Activated T-helper 1 cell treated with anti-CD3 and anti-CD28 coated beads, Interleukin-2, amount 50 U/mL, for 16 hours (primary cell): ENCODE measurements at places on chromosomes 7 and 10.

DNA sequence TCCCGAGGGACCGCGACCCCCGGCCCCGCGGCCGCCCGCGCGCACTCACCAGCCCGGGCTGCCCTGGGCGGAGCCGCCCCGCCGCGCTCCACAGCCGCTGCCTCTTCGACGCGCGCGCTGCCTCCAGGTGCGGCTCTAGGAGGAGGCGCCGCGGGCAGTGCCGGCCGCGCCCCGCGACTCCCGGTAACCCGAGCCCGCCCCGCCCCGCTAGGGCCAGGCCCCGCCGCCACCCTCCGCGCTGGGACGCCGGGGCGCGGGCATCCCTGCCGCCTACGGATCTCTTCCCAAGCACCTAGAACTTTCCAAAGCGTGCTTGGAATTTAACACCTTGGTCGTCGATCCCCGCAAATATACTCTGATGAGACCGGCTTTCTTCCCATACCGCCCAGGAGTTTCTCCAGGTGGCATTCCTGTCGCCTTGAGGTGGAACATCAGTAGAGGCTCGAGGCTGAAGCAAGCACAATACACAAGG lies at the start of gene SLC26A5:
Gene SLC26A5, minus strand, starts transcription at position 159 of the 472 bp plus-strand sequence. CDS start 24,693 bp downstream, outside the sequence.
- DNase-seq = no peak

DNA sequence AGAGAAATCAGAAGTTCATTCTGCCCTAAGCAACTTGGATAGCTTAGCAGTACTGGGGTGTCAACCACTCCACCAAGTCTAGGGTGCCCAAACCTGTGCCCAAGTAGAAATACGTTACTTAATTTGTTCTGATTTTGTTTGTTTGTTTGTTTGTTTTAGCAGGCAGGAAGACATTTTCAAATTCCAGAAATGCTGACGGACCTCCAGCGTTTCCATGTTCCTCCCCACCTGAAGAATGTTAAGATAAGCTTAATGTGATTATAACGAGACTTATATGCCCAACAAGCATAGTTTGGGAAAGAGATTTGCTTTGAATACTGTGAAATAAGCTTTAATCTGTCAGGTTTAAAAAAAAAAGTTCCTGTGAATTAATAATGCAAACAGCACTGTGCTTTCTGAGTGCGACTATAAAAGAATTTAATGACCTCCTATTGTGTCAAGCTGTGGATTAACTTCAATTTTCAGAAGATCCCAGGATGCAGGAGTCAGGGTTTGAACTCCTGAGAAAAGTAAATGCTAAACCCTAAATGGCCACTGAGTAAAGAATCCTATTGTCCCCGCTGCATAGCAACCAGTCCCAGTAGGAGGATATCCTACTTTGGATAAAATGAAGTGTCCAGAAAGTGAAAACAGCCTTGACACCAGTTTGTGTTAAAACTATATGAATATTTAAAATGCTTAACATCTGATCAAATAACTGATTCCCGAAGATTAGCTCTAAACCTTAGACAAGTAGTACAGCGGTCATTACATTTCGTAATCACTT lies 56.5 kb downstream of the LYZL1 start:
- DNase-seq = no peak

GRCh38 chr7:40310258-40310657 lies 175.5 kb downstream of the SUGCT start:
- no peak for DNase-seq

DNA sequence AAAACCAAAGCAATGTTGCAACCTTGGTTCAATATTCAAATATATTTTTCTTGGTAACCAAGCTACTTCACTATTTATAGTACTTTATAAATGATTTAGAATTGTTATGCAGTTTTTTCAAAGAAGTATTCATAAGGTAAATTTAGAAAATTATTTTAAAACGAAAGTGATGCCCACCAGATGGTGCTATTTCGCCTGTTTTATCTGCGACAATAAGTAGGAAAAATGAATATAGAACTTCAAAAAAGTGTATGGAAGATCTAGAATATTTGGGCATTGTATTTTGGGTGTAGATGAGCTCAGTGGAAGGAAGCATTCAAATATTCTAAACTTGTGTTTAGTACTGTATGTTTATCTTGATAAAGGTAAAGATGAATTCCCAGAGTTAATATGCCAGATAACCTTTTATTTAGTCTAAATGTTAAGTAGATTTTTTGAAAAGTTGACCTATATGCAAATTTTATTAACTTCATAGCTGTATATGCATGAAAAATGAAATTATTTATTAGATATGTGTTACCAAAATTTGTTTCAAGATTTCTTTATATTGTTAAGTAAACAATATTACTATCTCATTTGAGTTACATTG lies 93.2 kb downstream of the ADK start:
- DNase-seq = no peak

DNA sequence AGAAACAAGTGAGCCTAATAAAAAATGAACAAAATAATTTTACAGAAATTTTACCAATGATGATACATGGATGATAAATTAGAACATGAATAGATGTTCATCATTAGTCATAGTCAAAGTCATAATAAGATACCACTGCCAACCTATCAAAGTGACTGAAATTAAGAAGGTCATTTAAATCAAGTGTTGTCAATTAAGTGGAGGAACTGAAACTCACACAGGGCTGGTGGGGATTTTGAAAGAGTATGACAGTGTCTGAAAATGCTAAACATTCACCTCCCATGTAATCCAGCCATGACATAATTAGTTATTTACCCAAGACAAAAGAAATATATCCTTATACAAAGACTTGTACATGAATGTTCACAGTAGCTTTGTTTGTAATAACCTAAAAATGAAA lies 57.1 kb upstream of the DYNC1I1 start:
- no peak for DNase-seq

- peak; percentile 3 for DNase-seq
Measured at GRCh38 chr7:102236592-102237287, 49.9 kb upstream of the SH2B2 start.

- DNase-seq = no peak
Measured at GRCh38 chr7:1662767-1663166, 7.3 kb upstream of the ELFN1 start.

DNA sequence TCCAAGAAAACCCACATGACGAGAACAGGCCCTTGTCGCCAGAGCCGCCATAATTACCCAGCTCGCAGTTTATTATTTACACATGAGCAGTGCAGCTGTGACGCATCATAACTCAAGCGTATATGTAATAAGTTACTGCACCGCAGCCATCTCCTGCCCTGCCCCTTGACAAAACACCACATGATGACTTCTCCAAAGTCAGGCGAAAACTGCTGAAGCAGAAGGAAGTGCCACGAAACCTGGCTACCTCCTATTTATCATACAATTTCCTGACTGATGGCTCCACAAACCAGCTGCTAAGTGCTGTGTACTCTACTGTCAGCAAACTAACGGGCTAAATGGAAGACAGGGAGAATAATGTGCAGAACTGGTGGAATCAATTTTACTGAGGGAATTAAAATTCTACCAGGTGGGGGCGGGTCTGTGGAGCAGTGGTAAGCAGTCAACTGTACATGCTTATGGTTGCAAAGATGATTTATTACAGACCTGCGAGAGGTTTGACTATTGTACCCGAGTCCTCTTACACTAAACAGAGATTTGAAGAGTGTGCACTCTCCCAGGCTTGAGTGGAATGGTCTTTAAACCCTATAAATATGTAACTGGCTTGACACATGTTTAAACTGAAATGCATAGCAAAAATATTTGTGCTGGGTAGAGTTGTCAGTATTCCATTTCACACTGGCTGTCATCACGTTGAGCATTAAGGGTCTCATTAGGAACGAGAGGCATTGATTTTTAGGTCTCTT lies 156.0 kb downstream of the GLI3 start:
- no peak for DNase-seq

GRCh38 chr10:132030898-132031463 lies 34.8 kb upstream of the JAKMIP3 start:
- DNase-seq = no peak
